ENCODE measurements at places on chromosomes 6 and 20.

DNA sequence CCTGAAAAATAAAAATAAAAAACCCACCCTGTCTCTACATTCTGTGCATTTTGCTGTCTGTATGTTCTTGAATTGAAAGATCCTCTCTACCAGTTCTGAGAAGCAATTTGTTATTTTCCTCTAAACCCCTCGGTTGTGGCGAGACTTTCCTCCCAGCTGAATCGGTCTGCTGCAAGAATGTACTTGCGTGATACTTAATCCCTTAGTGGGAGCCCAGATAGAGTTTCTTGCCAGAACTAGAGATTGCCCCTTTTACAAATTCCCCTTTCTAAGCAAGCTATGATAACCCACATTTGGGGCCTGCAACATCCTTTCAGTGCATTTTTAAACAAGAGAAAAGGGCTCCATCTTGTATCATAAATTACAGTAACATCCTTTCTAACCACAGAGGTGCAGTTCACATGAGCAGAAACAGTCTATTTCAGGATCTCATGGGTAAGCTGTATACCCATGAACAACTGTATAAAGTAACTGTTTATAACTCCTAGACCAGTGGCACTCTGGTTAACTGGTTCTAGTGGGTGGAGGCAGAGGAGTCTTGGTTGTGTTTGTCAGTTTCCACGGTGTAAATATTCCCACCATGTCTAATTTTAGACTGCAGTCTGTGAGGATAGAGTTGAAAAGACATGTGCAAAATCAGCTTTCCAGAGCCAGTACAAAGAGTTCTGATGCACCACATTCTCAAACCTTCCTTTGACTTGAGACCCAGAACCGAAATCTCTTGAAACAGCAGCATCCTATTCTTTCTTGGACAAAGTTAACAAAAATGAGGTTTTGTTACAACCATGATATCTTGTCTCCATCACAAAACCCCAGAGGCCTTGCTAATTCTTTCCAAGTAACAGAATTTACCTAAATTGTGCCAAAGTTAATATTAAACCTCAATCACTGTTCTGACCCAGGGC, 113.1 kb upstream of the ZNF217 start:
- DNase-seq = peak; percentile 32

GRCh38 chr6:113591896-113592827, 265.0 kb upstream of the MARCKS start:
- DNase-seq = no peak

DNA sequence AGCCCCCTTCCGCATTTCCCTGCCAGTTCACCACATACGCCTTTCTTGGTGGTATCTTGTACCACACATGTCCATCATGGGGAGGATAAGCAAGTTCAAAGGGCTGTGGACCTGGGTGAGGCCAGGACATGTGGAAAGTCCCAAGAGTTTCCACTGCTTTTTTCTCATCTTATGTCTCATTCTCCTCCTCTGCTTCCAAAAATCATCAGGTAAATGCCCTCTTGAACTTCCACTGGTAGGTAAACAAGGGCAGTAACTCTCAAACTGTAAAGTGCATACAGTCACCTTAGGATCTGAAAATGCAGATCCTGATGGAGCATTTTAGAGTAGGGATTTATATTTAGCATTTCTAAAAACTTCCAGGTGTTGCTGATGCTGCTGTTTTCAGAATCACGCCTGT, 7.9 kb upstream of the SIRT5 start:
- DNase-seq = no peak

- no peak for DNase-seq
Measured at GRCh38 chr20:57959018-57959417, 249.2 kb upstream of the PMEPA1 start.

GRCh38 chr20:44183282-44183681, 3.7 kb downstream of the JPH2 start:
- DNase-seq = no peak

DNA sequence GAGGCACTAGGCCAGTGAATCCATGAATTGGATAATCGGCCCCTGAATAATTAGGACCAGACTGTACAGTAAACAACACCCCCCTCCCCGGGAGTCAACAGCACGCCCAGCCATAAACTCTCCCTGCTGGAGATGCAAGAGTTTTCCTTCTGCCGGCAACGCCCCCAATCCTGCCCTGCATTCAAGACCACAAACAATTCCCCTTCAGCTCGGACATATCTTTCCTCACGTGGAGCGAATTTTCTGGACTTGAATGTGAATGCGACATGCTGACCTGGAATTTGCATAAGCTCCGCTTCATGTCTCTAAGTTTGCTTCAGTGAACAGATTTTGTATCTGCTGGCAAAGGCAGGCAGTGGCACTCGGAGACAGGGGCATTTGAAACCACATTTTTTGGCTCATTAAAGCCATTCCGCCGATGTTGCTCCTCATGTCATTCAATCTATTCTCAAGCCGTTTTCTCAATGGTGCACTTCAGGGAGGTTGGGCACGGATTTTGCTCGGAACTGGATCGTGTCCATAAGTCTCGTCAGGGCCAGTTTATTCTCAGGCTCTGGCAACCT, 38.0 kb upstream of the GMPR start:
- DNase-seq = no peak

DNA sequence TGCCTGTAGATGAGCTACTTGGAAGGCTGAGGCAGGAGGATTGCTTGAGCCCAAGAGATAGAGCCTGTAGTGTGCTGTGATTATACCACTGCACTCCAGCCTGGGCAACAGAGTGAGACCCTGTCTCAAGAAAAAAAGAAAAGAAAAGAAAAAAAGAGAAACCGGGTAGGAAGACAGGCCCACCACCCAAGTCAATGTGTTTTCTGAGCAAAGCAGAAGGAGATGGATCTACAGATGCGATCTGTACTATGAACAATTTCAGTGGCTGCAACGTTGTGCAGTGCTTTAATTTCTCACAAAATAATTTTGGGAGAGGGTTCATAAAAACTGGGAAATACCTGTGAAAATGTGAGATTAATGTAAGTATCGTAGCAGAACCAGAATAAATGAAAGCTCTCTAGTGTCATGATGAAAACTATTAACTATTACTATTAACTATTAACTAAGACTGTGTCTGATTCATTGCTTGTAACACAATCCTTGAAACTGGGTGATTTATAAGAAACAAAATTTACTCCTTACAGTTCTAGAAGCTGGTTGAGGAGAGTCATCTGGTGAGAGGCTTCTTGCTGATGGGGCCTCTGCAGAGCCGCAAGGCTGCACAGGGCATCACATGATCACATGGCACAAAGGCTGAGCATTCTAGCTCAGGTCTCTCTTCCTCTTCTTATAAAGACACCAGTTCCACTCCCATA, 233.1 kb upstream of the ZNF217 start:
- DNase-seq = no peak

- DNase-seq = peak; percentile 42
Measured at GRCh38 chr20:36384022-36384619, 78.0 kb downstream of the DLGAP4 start.

Data from GM12891 (cell line).